ENCODE measurements at places on chromosomes 12 and 14. TPM values are rescaled to one million over a fixed set of nuclear protein-coding genes. Genes with fewer than 3 reads are reported as not detected.

POLE gene
- total RNA-seq, result 30.3 TPM

INHBC gene
- total RNA-seq, result not detected

P2RX2 gene
- not detected for total RNA-seq

FAM90A1 gene
- total RNA-seq, result not detected

NRL gene
- total RNA-seq, result 0.69 TPM

KCNK10 gene
- total RNA-seq, result not detected

LUM gene
- total RNA-seq, result not detected

CCDC184 gene
- 0.11 TPM for total RNA-seq

RFLNA gene
- under 0.01 TPM for total RNA-seq

GPR84 gene
- total RNA-seq, result under 0.01 TPM

HCAR1 gene
- under 0.01 TPM for total RNA-seq

EID3 gene
- total RNA-seq, result 2.5 TPM

GALNT9 gene
- total RNA-seq, result not detected

PPM1A gene
- total RNA-seq, result 18.1 TPM

TIGAR gene
- total RNA-seq, result 12.8 TPM

JDP2 gene
- total RNA-seq, result 10.6 TPM

OLR1 gene
- not detected for total RNA-seq

GSC gene
- not detected for total RNA-seq

CCDC197 gene
- not detected for total RNA-seq

RNASE9 gene
- total RNA-seq, result not detected

GPR68 gene
- total RNA-seq, result 0.34 TPM

TTC8 gene
- total RNA-seq, result 13.1 TPM

LMNTD1 gene
- not detected for total RNA-seq

DLK1 gene
- total RNA-seq, result not detected

KRT6C gene
- total RNA-seq, result not detected

SMIM41 gene
- not detected for total RNA-seq

IGF1 gene
- 2.5 TPM for total RNA-seq

BHLHE41 gene
- total RNA-seq, result 0.11 TPM

CRIP1 gene
- total RNA-seq, result 0.86 TPM

C12orf76 gene
- 16.4 TPM for total RNA-seq

SERPINA9 gene
- total RNA-seq, result not detected

PIWIL1 gene
- not detected for total RNA-seq

ZCCHC8 gene
- total RNA-seq, result 12.6 TPM

GPX2 gene
- total RNA-seq, result not detected

CEBPE gene
- total RNA-seq, result not detected

MUCL1 gene
- not detected for total RNA-seq

SENP1 gene
- total RNA-seq, result 12.9 TPM

TOGARAM1 gene
- total RNA-seq, result 16.3 TPM

IGFBP6 gene
- total RNA-seq, result 1.7 TPM

SDR9C7 gene
- total RNA-seq, result not detected

ANKS1B gene
- total RNA-seq, result 0.26 TPM

WDHD1 gene
- total RNA-seq, result 3.5 TPM

BICDL1 gene
- under 0.01 TPM for total RNA-seq

KIF26A gene
- total RNA-seq, result 11.2 TPM

SMCO3 gene
- total RNA-seq, result 1.8 TPM

OR4K17 gene
- total RNA-seq, result not detected

PLCZ1 gene
- total RNA-seq, result not detected

SAMD15 gene
- 0.33 TPM for total RNA-seq

OASL gene
- 0.11 TPM for total RNA-seq
